ENCODE measurements at places on chromosomes 16 and 17.

DNA sequence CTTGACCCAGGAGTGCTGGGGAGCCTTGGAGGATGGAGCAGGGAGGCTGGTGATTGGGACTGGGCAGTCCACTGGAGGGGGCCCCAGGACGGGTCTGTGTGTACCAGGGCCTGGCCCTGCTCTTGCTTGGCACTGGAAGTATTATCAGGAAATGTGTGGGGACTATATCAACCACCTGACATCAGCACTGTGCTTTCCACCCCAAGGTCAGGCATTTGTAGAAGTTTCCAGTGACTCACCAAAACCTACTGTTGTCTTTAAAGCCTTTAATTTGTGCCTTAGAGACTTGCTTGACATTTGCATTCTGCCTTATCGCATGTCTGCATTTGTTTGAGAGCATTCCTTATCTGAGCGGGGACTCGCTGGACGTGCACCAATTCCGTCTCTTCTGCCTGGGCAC, 323.1 kb downstream of the FOXL1 start:
- no peak for DNase-seq

DNA sequence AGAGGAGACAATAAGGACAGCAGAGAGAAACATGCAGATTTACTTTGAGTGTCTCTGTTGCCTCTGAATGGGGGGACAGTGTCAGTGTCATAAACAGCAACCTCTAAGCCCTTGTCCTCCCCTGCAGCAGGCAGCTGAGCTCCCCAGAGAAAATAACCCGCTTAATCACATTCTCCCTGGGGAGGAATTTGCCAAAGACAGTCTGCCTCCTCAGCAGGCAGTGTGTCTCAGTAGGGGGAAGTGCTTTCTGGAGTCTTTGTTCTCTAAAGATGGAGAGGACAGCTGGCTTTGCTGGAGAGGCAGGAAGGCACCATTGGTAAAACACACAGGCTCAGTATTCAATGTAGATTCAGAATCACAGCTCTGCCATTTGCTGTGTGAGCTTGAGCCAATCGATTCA, 16.1 kb downstream of the TEKT5 start:
- peak; percentile 91 for DNase-seq

DNA sequence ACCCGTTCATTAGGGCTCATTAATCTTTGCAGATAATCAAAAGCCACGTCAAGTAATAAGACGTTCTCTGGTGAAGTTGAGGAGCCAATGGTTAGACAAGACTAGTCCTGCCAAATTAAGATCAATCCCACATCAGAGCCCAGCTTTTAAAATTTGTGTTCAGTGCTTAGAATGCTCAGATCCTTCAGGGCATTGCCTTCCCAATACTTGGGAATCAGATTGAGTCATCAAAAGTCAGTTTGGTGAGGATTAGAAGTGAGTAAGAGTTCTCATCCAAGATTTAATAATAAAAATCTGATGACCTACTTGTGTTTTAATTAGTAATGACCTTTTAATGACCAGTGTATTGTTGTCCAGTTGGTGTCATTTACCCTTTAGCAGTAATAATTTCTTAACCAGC, 19.8 kb downstream of the MAP2K4 start:
- DNase-seq: no peak

DNA sequence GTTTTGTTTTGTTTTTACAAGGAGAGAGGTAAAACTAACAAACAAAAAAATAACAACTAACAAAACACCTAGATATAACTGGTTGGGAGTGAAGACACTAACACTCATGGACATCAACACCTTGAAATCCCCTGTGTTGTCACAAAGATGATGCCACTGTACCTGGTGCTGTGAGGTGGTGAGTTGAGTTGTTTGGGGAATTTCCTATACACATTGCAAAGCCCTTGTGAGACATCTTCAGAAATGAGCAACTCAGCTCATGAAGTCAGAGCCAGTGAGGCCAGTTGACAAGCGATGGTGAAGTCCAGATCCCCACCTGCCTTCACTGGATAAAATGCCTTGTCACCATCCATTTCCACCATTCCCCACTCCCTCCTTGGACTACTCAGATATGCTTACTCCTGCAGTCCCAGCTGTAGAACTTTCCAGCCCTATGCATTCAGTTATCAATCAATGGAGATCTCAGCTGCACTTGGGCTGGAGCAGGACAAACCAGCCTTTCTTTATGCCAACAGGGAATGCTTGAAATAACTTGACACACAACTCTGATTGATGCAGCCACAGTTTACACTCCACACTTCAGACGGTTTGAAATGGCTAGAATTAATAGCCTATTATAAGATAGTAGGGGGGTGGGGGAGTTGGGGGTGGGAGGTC, 22.2 kb downstream of the ANKFN1 start:
- DNase-seq: no peak

DNA sequence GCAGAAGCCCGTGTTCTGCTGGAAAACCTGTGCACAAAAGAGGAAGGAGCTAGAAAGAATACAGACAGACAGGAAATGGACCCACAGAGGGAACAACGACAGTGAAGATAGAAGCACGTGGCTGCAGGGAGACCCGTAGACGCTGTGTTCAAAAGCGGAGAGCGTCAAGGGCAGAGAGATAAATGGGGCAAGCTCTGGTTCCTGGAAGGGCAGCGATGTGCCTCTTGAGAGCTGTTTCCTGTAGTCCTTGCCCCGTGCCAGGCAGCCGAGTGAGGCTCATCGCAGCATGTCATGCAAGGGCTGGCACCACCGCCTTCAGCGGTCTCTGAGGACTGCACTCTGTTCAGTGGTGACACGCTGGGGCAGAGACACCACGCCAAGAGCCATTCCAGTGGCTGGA, 43.6 kb upstream of the CACNG5 start:
- no peak for DNase-seq

GRCh38 chr17:50060951-50061712, 5.2 kb downstream of the ITGA3 start:
- no peak for DNase-seq

- DNase-seq: no peak
Measured at GRCh38 chr17:45451131-45451530, 18.5 kb upstream of the ARHGAP27 start.

DNA sequence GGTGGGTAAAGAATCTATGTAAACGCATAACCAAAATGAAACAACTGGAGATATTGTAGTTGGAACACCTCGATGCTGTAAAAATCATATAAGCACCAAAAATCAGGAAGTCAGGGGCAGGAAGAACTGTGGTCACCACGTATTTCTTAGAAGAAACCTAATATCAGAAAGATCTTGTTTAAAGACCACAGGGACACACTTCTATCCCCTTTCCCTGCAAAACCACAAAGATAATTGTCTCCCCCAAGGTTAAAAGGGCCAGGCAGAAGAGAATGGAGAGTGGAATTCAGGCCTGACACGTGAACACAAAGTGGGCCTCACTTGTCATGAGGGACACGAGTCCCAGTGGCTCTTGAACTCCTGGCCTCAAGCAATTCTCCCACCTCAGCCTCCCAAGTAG, 68.1 kb downstream of the GSG1L start:
- no peak for DNase-seq

- no peak for DNase-seq
Measured at GRCh38 chr17:39756380-39757079, 18.8 kb downstream of the GRB7 start.

DNA sequence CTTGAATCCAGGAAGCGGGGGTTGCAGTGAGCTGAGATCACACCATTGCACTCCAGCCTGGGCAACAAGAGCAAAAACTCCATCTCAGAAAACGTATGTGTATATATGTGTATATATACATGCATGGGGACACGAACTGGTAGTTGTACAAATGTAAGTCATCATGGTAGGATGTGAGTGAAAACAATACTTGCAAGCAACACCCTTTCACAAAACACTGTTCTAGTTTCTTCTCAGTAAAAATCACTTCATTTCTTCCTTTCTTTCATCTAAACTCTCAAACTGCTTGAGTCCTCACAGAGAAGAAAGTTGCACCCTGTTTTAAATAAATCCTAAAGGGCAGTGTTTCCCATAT, 51.8 kb downstream of the METTL16 start:
- no peak for DNase-seq

GRCh38 chr16:64133366-64133765, 988.5 kb downstream of the CDH11 start:
- DNase-seq: no peak

DNA sequence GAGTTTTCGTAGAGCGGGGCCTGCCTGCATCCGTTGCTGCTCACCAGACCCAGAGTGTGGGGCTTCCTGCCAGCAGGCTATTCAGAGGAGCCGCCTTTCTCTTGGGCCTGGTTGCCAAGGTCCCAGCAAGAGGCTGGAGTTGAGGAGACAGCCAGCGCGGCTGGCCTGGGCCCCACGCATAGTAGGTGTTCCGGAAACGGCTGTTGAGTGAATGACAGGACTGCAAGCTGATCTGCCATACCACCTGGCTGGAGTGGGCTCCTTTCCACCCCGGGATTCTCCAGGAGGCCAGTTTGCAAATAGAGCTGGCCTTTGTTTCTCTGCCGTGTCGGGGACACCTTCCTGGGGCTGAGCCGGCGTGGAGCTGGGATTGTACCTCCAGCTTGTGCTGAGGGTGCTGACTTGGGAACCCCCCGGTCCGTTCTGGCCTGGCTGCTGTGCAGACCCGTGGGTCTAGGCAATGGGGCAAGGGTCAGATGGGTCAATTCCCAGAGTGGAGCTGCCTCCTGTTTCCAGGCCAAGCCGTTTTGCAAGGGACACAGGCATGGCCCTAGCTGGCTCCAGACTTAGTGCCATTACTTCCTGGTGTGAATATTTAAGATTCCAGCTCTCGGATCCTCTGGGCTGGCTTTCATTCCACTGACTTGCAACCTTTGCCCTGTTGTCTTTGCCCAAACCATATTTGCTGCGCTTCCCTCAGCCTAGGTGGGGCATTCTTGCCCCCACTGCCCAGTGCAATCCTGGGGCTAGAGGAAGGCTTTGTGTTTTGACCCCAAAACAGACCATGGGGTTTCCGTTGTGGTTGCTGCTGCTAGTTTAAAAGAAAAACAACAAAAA, 68.8 kb downstream of the CMIP start:
- no peak for DNase-seq

- DNase-seq: no peak
Measured at GRCh38 chr17:69679829-69680228, 265.3 kb downstream of the MAP2K6 start.

- no peak for DNase-seq
Measured at GRCh38 chr17:57487573-57487972, 231.2 kb downstream of the MSI2 start.

GRCh38 chr17:10025976-10026901, 121.2 kb upstream of the RCVRN start:
- no peak for DNase-seq

GRCh38 chr17:72240333-72240732, 119.5 kb downstream of the SOX9 start:
- DNase-seq: no peak

- no peak for DNase-seq
Measured at GRCh38 chr16:88705076-88705684, 1.0 kb downstream of the RNF166 start.

GRCh38 chr16:68475071-68475470, 26.8 kb upstream of the SMPD3 start:
- no peak for DNase-seq

GRCh38 chr16:67260426-67261063, 11.8 kb downstream of the SLC9A5 start:
- DNase-seq: peak; percentile 10

GRCh38 chr16:86243123-86243473, 267.2 kb upstream of the FOXF1 start:
- DNase-seq: no peak

GRCh38 chr16:88358023-88358420, 24.7 kb upstream of the ZNF469 start:
- DNase-seq: no peak

DNA sequence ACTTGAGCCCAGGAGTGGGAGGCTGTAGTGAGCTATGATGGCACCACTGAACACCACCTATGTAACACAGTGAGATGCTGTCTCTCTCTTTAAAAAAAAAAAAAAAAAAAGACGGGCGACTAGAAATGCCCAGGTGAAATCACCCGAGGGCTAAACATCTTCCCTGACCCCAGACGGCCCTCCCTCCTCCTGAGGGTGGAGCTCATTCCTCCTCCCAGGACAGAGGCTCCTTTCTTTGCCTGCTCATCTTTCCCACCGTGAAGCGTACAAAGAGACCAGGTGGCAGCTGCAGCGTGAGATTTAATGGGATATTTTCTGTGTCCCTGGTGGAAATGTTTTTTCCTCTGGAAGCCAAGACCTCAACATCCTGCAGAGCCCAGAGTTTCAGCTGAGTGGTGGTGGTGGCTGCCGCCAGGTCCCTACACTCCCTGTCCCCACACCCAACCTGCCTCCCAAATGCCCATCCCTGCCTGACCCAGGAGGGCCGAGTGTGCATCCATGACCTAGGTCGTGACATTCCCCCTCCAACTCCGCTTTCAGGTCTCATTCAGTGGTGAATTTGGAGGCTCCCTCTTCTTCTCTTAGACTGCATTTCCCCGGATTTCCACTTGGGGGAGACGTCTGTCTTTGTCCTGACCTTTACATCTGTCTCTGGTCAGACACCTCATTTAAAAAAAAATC, 14.4 kb upstream of the GPRC5B start:
- peak; percentile 26 for DNase-seq

DNA sequence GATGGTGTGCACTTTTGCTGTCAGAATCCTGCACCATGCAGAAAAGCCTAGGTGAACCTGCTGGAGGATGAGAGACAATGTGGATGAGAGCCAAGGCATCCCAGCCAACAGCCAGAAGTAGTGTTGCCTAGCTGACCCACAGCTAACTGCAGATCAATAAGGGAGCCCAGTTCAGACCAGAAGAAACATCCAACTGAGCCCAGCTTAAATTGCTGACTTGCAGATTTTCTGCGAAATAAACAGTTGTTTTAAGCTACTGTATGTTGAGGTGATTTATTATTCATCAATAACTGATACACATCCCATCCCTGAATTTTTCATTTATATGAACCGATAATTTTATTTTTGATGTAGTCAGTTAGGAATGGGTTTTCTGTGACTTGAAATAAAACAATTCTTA, 39.2 kb upstream of the TOX3 start:
- no peak for DNase-seq

DNA sequence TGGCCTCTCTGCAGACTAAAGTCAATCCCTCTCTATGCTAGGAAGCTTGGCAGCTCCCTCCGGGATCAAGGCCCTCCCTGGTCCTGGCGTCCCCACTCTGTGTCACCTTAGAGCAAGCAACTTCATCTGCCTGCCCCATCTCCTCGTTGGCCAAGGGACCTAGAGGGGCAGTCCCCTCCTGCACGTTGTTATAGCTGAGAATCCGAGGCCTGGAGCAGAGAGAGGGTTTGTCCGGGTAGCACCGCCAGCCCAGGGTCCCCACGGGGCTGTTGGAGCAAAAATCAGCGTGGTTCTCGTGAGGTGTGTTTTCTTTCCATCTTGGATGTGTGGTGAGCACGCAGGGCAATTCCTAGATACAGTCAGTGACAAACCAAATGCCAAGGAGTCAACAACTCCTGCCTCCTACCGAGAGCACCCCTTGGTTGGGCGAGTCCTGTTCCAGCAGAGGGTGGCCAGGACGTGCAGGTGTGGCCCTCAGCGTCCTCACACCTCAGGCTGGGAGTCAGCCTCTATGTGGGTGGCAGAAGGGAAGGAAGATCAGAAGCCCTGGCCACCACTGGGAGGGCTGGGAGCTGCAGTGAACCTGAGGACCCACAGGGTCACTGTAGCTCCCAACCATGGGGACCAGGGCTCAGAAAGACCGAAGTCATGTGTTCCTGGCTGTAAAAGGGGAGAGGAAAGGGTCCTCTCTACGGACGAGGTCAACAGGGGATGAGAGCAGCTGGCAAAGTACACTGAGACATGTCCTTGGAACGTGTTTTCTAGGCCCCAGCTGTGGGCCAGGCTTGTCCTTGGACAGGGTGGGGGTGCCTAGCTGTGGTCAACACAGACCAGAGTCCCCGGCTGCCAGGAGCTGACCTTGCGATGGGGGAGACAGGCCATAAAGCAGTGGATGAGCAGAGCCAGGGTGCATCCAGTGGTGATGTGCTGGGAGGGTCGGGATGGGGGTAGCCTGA, 85.6 kb upstream of the CIBAR2 start:
- DNase-seq: no peak

GRCh38 chr17:43468691-43469139, 15.1 kb upstream of the DHX8 start:
- no peak for DNase-seq

All from NCI-H1436 (cell line).